ENCODE measurements at places on chromosomes 5 and 9.

DNA sequence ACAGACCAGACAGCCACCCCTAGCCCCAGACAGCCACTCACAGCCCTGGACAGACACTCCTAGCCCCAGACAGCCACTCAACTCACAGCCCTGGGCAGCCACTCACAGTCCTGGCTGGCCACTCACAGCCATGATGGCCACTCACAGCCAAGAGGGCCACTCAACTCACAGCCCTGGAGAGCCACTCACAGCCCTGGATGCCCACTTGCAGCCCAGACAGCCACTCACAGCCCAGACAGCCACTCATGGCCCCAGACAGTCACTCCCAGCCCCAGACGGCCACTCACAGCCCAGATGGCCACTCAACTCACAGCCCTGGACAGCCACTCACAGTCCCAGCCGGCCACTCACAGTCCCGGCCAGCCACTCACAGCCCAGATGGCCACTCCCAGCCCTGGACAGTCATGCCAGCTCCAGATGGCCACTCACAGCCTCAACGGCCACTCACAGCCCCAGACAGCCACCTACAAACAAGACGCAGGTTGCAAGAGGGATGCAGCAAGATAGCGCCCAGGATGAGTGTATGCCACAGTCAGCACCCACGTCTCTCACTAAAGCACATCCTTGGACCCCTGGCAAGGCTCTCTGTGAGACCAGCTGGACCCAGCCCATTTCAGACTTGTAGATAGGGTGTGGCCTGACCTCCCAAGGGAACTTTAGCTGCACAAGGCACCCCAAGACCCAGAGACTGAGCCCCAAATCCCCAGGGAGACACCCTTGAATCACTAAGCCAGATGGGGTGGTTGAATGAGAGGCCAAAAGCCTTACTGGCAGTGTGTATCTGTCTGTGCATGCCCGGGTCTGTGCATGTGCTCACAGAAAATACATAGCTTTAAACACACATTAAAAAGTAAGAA is 22.4 kb downstream of the ZDHHC11B start:
- no peak for DNase-seq

GRCh38 chr5:102561894-102562760 is 63.3 kb upstream of the SLCO6A1 start:
- DNase-seq = peak; percentile 46

GRCh38 chr5:78835176-78835575 is 149.9 kb downstream of the ARSB start:
- DNase-seq = no peak

DNA sequence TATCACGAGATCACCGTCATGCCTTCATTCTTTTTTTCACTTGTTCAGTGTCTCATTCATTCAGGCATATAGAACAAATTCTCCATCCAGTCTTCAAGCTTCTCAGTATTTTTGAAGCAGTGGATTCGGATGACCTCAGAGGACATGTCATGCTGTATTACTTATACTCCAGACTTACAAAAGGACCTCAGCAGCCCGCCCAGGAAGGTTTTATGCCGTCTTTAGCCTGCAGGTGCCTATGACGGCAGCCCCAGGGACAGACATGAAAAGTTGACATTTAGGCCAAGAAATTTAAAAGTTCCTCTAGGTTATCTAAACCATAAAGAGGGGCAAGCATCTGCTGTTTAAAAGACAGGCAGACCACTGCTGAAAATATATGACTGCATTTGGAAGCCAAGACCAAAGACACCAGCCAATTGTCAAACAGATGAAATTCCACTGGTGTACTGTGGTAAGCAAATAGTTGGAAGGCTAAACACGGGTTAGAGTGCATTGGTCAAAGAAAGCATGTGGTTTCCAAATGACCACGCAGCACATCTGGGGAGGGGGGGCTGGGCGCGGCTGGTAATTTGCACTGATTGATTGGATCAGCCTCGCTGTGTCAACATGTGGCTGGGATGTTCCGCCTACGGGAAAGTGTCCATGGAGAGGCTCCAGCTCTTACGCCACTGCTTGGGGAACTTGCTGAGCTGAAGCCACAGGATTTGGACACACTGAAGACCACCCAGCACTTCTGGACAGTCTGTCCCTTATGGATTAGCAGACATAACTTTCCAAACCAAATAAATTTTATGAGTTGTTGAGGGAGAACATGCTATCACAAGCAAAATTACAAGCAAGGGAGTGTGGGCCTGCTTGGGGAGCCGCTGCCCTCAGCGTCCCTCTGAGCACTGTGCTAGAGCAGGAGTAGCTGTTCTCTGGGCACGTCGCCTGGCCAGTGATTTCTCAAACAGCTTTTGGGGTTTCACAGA is 173.6 kb downstream of the FANCC start:
- no peak for DNase-seq

Measured in suppressor macrophage treated with lipopolysaccharide for 4 hours (primary cell).